ENCODE measurements at places on chromosomes 12 and 14.

GRCh38 chr12:69094606-69095216, 144.7 kb upstream of the CPSF6 start:
- no peak for DNase-seq

DNA sequence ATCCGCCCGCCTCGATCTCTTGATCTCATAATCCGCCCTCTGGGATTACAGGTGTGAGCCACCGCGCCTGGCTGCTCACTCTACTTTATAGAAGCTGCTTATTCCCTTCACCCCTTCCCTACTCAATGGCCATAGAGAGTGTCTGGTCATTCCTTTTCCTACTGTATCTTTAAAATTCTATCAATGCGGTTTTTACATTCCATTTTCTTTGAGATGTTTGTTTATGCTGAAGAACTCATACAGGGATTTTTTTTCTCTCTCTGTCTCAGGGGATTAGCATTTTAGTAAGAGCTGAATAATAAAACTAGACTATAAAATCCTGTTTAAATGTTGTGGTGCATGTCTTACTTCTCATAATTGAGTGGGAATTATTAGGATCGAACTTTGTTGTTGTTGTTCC, 218.6 kb upstream of the FOXN3 start:
- no peak for DNase-seq

DNA sequence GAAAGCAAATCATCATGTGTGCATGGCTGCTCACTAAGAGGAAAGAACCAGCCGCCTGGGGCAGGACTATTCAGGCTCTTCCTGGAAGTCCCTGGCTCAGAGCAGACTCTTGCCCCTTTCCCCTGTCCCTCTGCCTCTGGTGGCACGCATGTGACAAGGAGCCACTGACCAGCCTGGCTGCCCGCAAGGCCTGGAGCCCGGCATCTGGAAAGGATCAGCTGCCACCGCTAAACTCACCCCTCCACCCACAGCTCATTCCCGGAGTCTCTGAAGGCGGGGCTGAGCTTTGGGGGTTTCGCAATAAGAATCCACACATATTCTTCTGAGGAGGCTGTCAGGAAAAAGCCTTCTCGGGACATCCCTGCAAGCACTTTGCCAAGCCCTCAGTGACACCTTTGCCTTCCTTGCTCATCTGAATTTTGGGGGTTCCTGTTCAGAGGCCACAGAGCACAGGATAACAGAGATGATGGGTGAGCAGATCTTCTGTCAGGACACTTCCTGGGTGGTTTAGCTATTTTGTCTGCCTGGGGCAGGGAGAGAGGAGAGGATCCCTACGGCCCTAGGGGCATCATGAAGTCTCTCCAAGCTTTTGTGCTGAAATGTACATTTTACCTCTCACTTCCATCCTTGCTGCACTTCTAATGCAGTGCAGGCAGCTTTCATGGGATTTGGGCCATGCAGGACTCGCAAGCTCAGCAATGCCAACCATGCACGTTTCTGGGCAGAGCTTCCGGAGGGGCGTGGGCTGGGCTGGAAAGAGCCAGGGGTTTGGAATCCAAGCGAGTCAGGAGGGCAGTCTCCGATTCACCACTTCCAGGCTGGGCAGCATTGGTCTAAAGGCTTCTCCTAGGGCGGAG, 124.8 kb upstream of the MAP1LC3B2 start:
- no peak for DNase-seq

DNA sequence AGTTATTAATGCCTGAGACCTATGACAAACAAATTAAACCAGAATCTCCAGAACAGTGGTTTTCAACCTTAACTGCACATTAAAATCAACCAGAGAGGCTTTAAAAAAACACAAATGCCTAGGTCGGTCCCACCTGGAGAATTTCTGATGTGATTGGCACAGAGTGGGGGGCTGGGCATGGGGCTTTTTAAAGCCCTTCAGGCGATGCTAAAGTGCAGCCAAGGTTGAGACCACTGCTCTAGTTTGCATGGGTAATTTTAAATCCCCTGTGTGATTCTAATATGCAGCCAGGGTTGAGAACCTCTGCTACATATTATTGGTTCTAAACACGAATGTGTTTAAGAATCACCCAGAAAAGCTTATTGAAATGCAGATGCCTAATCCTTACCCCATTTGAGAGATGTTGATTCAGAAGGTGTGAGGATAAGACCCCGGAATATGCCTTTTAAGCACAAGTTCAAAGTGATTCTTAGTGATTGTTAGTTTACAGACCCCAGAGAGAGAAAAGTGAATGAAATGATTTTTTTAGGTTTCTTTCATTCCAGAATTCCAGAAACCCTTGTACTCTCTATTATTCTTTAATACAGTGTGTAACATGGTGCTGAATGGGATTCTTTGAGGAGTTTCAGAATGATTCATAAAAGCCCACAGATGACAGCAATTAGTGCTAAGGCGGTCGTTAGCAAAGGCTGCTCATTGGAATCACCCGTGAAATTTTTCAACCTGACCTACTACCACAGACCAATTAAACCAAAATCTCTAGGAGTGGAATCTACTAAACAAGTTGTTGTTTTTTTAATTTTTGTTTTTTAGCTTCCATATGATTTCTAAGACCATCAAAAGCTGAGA, 44.9 kb downstream of the LIN7A start:
- no peak for DNase-seq

DNA sequence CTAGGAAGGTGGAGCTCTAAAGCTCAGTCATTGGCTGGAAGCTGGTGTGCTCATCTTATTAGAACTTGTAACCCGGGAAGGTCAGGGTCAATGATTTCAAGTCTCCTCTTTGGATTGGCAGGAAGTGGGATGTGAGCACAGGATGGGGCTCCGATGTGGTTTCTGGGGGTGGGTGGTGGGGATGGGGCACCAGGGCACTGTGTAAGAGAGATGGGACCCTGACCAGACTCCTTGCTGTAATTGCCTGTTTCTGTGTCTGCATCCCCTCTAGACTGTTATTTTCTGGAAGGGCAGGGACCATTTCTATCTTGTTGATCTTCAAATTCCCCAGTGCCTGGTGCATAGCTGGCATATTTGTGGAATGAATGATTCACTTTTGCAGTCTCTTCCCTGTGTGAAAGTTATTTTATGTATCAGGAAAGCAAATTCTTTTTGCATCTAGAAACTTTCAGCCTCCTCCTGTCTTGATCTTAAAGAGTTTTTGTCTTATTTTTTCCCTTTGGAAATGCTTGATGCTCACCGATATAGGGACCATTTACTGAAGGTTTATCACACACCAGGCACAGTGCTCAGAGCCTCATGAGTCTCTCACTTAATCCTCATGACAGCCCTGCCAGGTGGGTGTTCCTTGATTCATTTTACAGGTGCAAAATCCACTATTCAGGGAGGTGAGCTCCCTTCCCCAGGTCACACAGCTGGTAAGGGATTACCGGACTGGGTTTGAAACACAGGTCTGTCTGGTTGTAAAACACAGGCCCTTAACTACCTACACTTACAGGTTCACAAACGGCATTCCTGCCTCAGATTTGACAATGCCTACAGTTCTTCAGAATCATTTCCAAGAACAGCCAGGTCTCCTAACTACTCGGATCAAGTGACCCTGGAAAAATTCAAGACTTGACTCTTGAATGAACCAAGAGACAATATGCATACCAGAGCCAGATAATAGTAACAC, 86.9 kb upstream of the IGF1 start:
- no peak for DNase-seq

GRCh38 chr12:4271717-4272423, 1.7 kb upstream of the CCND2 start:
- DNase-seq, result no peak

- no peak for DNase-seq
Observed at GRCh38 chr12:50211392-50212070, 44.4 kb upstream of the CERS5 start.

- no peak for DNase-seq
Observed at GRCh38 chr12:29164477-29165393, 15.7 kb downstream of the FAR2 start.

DNA sequence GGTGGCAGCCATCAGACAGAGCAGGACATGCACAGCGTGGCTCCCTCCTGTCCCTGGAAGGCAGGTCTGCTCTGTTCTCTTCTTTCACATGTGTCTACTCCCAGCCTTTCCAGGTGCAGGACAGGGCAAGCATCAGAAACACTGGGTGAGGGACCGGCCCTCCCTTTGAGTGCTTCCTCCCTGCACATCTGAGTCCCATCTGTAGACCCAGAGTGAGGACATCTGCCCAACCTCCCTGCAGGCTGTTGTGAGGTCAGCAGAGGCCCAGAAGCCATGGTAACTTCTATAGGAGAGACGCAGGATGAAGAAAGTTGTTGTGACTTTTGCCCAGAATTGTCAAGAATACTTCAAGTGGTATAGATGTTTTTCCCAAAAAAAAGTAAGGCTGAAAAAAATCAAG, 282.7 kb downstream of the CACNA1C start:
- no peak for DNase-seq

DNA sequence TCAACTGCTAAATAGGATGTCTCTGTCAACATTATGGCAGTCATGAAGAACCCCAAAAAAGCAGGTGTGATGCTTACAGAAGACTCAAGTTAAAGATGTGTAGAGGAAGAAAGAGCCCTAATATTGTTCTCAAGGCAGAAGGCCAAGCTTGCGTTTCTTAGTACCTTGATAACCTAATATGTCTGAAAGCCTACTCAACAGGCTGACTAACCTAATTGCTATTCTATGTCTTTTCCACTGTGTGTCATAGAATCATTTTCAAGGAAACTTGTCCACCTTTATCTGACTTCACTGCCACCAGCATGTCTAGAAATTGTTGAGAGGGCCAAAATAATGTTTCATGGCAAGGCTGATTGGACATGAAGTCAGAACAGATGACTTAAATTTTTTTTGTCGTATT, 373.2 kb downstream of the BTG1 start:
- no peak for DNase-seq

DNA sequence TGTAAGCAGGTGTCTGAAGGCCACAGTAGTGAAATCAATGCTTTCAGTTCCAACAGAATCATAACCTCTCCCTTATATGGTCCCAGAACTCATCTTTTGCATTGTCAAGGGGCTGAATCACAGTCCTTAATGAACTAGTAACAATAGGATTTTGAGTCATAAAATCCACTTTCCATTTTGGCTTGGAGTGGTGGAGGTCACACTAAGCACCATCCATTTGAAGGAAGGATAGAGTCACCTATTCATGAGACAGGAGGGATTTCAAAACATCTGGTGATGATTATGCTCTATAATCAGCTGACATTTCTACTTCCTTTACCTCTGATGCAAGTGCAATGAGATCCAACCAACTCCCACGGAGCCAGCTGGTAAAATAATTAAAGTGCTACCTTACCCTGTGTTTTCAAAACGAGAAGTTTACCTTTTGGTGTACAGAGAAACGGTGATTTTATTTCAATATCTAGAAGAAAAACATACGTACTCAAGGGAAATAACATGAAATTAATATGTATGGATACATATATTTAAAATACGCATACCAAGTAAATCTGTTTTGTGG, 59.1 kb downstream of the TMEM132D start:
- no peak for DNase-seq

GRCh38 chr14:20515846-20516245, 10.5 kb downstream of the RNASE10 start:
- DNase-seq, result no peak

- no peak for DNase-seq
Observed at GRCh38 chr14:60356906-60357550, 108.0 kb downstream of the PPM1A start.
